Esophagus squamous epithelium (tissue), 5 donors: ENCODE measurements at places on chromosomes 7 and 10. TPM values are rescaled to one million over a fixed set of nuclear protein-coding genes. Genes with fewer than 3 reads are reported as not detected.

The MMRN2 gene
- total RNA-seq: 7.1 TPM

DNA sequence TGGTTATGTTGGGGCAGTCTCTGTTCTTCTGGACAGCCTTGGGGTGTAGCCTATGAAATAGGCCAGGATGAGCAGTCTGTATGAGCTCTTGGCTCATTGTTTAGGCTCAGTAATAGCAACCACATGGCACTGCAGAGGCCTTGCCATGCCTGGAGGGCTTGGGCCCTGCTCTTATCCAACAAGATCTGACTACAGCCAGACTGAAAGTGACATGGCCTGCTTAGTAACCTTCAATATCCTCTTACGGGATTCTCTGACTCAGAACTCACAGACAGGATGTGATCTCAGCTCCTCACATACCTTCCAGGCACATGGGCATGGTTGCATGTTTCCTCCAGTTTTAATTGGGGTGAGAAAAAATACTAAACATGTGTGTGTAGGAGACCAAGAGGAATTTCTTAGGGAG, 289.3 kb downstream of the PTEN start:
- no peak for DNase-seq

GRCh38 chr7:102913826-102914225, 1.0 kb downstream of the LRRC17 start:
- no peak for DNase-seq

- no peak for DNase-seq
Observed at GRCh38 chr10:70169011-70169410, 1.3 kb downstream of the SAR1A start.

GRCh38 chr10:22959292-22959691, 31.4 kb downstream of the ARMC3 start:
- no peak for DNase-seq
